ENCODE measurements at places on chromosomes 1 and 21.
A peak's percentile ranks its signal among the peaks of the same experiment; 100 is the strongest.

GRCh38 chr1:63904826-63905225 is 131.0 kb downstream of the ROR1 start:
- DNase-seq: no peak

GRCh38 chr21:41045534-41046268 is 122.3 kb upstream of the BACE2 start:
- peak; percentile 16 for DNase-seq

GRCh38 chr1:21653744-21654100 is 15.4 kb downstream of the RAP1GAP start:
- no peak for DNase-seq

DNA sequence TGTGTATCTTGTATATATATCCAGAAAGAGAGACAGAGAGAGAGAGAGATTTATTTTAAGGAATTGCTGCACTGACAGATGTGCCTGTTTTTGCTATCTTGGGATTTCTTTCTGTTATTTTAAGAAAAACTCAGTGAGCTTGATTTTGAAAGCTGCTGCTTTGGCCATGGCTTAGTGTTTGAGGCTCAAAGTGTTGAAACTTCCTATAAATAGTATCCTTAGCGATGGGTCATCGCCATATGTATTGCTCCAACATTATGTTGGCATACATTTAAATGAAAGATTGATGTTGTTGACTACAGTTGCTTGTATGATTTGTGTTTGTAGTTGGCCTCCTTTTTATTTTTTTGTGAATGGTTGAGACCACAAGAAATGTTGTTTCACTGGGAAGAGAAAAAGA is 29.0 kb upstream of the NTPCR start:
- DNase-seq: no peak
